Stimulated activated CD4-positive, alpha-beta T cell treated with anti-CD3 and anti-CD28 coated beads, TNF-alpha, amount 100 ng/mL, for 48 hours (primary cell): ENCODE measurements at places on chromosomes 16 and 17.

DNA sequence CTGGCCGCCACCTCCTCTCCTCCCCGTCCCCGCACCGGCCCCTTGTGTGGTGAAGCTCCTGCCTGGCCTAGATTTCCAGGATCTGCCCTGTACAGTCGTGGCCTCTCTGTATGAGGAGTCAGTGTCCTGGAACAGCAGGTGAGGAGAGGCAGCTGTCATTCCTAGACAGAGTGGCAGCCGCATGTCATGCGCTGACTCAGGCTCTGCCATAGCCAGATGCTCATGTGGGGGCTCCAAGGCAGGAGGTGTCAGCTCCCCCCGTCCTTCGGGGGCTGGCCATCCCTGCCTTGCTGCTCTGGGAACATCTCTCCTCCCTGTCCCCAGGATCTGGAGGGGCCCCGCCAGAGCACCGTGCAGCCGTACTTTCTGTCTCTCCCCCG, 60.4 kb downstream of the BAIAP2 start:
- DNase-seq = no peak

- DNase-seq = no peak
These were observed 21.5 kb upstream of the C1QL1 start for GRCh38 chr17:44989552-44990138.

GRCh38 chr17:32314636-32315035, 27.3 kb downstream of the C17orf75 start:
- DNase-seq = no peak

- DNase-seq = no peak
These were observed 148.9 kb downstream of the RPTOR start for GRCh38 chr17:80693511-80693910.

GRCh38 chr16:76931186-76931585, 259.8 kb upstream of the MON1B start:
- no peak for DNase-seq

GRCh38 chr17:79341816-79342215, 267.2 kb downstream of the ENGASE start:
- DNase-seq = no peak

DNA sequence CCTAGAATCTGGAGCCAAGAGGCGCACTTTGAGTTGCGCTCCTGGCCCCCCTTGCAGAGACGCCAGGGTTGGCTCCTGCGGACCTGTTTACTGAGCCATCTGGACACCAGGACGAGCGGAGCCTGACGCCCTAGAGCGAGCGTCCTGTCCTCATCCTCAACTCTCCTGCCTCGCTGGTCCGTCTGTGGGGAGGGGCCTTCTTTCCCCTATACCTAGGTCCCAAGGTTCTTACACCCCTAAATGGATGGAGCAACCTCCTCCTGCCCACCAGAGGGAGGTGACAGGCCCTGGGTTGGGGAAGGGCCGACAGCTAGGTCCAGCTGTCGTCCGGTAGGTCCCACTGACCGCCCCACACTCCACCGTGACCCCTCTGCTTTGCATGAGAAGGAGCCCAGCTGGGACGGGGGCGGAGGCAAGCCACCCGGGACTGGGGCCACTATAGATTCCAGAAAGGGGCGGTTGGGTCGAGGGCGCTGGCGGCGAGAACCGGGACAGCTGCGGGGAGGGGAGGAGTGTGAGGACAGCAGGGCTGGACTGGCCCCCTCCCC, 3.1 kb upstream of the LHX1 start:
- DNase-seq = no peak

GRCh38 chr16:67226295-67226803, 581 bp upstream of the TMEM208 start:
- no peak for DNase-seq

GRCh38 chr17:12623220-12623848, 42.4 kb upstream of the MYOCD start:
- no peak for DNase-seq

GRCh38 chr17:8137645-8138373, 13.9 kb upstream of the HES7 start:
- no peak for DNase-seq

DNA sequence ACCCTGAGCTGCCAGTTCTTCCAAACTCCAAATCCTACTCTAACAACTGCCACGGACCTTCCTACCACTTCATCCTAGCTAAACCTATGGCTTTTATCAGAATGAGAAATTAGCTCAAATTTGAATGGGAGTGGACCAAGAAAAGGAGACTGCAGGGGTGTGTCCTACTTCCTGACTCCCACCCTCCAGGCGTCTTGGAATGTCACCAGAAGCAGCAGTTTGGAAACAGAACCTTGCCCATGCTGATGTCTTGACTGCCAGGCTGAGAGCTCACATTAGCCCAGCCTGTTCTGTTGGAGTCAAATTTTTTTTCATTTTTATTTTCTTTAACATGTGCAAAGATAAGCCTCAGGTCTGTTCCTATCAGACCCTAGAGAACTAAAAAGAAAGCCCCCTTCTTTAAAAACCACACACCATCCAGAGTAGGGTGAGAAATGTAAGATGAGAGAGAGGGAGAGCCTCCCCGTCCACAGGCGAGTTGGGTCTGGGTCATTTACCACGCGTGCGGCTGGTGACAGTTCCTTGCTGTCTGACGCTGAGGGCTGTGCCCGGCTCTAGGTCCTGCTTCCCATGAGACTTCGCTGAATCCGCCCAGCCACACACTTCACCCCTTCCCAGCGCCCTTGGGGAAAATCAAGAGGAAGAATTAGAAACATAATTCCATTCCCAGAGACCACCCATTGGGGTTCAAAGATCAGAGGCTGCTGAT, 54.3 kb downstream of the WNT3 start:
- DNase-seq = no peak

GRCh38 chr16:9797306-9797705, 384.9 kb downstream of the GRIN2A start:
- no peak for DNase-seq

DNA sequence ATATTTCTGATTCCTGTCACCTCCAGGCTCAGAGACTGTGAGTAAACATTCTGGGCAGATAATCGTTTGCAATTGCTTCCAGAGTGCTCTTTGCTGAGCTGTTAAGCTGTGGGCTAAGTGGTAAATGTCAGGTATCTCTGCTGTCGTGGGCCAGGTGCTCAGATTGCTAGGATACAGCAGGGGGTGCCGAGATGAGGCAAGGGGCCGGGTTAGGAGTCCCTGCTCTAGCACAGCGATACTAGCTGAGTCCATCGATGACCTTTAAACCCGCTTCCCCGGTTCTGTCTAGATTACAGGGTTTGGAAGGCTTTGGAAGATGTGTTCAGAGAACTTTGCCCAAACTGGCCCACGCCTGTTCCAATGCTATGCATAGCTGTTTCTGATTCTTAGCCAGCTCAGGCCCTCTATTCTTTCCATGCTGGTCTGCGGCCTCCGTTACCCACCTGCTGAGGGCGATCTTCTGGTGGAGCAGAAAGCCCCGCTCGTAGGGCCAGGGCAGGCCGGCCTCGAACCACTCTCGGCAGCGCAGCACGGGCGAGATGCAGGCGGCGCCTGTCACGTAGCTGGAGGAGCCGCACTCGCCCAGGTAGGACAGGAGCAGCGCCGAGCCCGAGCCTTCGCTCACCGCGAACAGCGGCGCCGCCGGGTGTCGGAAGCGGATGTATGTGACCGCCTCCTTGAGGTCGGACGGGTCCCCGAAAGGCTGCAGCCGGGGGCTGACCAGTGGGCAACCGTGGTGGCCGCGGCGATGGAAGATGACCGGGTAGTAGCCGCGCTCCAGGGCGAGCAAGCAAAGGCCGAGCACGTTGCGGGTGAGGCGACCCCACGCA, 979 bp downstream of the ABHD15 start:
- DNase-seq = peak; percentile 36

DNA sequence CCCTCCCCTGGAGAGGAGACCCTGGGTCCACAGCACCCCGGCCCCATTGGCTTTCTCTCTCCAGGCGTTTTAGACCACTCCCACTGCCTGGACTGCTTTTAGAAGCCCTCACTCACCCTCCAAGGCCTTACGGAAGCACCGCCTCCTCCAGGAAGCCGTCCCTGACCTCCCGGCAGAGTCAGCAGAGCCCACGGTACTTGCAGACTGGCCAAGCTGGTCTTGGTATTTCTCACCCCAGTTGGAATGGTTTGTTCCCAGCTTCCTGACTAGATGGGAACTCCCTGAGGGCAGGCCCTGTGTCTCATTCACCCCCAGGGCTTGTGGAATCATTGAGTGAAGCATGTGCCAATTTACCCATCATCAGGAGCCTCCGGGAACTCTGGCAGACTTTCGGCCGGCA, 9.2 kb downstream of the SCGB1C2 start:
- no peak for DNase-seq

DNA sequence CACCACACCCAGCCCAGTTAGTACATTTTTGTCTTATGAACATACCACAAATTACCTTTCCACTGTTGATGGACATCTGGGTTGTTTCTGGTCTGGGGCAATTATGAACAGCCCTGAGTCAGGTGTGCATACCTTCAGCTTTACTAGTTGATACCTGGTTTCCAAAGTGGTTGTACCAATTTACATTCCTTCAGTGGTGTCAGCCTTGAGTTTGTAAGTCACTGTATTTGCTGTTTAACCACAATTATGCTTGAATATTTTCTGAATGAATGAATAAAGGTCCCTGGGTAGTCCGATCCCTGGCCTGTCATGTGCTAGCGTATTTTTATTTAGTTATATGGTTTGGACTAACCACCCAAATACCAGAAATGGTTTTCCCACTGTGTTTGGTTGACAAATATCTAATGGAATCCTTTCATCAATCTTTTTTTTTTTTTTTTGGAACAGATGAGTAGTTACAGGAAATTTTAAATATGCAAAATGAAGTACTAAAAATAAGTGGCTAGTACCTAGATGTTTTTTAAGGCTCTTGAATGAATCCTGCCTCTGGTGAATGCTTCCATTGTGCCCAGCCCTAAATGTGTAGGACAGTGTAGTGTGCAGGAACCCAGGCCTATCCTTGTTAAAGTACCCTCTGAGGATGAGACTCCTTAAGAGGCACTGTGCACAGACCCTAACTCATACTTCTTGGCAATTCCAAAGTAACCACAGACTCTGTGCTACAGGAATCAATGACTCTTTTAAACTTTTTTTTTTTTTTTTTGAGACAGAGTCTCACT, 3.7 kb downstream of the DUSP14 start:
- no peak for DNase-seq

- DNase-seq = no peak
These were observed 17.6 kb upstream of the FZD2 start for GRCh38 chr17:44539673-44540072.

- no peak for DNase-seq
These were observed 9.5 kb downstream of the MTMR4 start for GRCh38 chr17:58504826-58505351.

GRCh38 chr16:57651344-57652333, 16.5 kb upstream of the ADGRG3 start:
- no peak for DNase-seq
